Thymus (tissue), 14 donors: ENCODE measurements at places on chromosomes 7 and 10. TPM values are rescaled to one million over a fixed set of nuclear protein-coding genes. Genes with fewer than 3 reads are reported as not detected.

Gene KCND2
- 0.19 TPM for total RNA-seq

Gene TMEM176A
- 11.0 TPM for total RNA-seq

Gene NOS3
- total RNA-seq = 1.5 TPM

Gene FGL2
- total RNA-seq = 46.0 TPM
